ENCODE measurements at places on chromosomes 4 and X. TPM values are rescaled to one million over a fixed set of nuclear protein-coding genes. Genes with fewer than 3 reads are reported as not detected.

The AADAT gene
- polyA plus RNA-seq: 19.2 TPM

The MFAP3L gene
- polyA plus RNA-seq: 1.7 TPM

The LUZP4 gene
- polyA plus RNA-seq: not detected

GRCh38 chr4:57077550-57078343 is 32.4 kb downstream of the IGFBP7 start:
- DNase-seq: no peak

GRCh38 chrX:40727093-40727492 is 8.2 kb downstream of the MED14 start:
- no peak for DNase-seq

DNA sequence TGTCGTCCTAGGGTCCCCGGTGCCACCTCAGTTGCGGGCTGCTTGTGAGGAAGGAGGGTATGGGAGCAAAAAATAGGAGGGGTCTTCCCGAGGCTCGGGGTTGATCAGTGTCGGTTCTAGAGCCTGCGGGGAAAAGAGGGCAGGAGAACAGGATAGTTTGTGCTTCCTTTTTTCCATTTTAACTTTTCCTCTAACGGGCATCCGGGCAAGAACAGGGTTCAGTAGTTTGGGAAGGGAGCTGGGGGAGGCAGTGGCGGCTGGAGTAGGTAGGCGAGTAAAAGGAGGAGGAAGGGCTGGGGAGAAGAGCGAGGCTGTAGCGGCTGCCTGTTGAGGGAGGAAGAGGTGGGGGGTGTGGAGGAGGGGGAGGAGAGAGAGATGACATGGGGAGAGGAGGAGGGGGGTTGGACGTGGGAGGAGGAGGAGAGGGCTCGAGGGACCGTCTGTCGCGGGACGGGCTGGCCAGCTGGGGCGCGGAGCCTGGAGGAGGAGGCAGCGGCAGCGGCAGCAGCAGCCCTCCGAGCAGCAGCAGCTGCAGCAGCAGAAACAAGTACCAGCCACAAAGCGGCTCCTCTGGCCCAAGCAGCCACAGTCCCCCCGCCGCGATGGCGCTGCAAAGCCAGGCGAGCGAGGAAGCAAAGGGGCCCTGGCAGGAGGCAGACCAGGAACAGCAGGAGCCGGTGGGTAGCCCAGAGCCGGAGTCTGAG is at the start of gene SLC16A2:
SLC16A2 (plus strand) TSS at position 458 of the 704 bp plus-strand sequence; CDS start at position 603, 145 bp downstream.
- peak; percentile 80 for DNase-seq

The MAGEC2 gene
- not detected for polyA plus RNA-seq

GRCh38 chrX:8027827-8028226 is 100.6 kb upstream of the PNPLA4 start:
- no peak for DNase-seq

The PAGE2B gene
- not detected for polyA plus RNA-seq

DNA sequence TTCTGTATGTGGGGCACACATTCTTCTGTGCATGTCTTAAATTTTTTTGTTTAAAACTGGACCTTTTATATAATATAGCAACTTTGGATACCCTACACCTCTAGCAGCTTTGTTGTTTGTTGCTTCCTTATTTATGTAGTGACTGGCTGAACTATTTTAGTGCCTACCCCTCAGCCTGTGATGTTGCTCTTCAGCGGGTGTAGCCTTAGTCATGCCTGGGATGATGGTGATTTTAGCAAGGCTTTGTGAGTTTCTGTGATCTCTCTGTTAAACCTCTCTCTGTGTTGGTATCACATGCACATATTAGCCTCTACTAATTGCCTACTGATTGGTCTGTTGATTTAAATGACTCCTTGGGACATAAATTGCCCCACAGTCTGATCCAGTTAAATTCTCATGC is 22.8 kb downstream of the USP9X start:
- no peak for DNase-seq
